ENCODE measurements at places on chromosomes 16 and 17. TPM values are rescaled to one million over a fixed set of nuclear protein-coding genes. Genes with fewer than 3 reads are reported as not detected.
A peak's percentile ranks its signal among the peaks of the same experiment; 100 is the strongest.

The SEZ6 gene
- not detected for polyA plus RNA-seq

The SAMD14 gene
- 1.3 TPM for polyA plus RNA-seq

DNA sequence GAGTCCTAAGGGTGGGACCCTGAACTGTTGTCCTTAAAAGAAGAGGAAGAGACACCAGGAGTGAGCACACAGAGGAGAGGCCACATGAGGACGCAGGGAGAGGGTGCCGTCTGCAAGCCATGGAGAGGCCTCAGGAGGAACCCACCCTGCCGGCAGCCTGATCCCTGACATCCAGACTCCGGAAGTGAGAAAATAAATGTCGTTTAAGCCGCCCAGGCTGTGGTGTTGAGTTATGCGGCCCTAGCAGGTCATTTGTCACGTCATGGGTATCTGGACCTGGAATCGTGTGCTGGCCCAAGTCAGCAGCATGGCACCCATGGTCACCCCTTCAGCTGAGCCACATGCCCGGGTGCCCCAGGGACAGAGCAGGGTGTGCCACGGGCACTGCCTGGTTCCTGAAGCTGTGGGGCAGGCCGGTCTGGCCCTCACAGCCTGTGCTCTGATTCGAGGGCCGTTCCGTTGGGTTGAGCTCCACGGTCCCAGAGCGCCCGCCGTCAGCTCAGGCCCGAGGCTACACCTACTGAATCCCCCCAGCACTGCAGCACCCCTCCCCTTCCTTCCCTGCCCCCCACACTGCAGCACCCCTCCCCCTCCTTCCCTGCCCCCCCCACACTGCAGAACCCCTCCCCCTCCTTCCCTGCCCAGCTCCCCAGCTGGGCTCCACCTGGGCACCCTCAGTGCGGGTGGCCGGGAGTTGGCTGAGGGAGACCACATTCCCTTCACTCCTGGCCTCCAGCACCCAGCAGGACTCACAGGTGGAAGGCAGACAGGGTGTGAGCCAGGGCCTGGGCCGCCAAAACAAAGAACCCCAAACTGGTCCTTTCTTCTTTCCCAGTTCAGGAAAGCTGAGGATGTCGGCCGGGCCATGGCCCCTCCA, 2.7 kb upstream of the CCDC57 start:
- peak; percentile 65 for DNase-seq

GRCh38 chr17:18981642-18982424, 22.7 kb downstream of the FAM83G start:
- no peak for DNase-seq

DNA sequence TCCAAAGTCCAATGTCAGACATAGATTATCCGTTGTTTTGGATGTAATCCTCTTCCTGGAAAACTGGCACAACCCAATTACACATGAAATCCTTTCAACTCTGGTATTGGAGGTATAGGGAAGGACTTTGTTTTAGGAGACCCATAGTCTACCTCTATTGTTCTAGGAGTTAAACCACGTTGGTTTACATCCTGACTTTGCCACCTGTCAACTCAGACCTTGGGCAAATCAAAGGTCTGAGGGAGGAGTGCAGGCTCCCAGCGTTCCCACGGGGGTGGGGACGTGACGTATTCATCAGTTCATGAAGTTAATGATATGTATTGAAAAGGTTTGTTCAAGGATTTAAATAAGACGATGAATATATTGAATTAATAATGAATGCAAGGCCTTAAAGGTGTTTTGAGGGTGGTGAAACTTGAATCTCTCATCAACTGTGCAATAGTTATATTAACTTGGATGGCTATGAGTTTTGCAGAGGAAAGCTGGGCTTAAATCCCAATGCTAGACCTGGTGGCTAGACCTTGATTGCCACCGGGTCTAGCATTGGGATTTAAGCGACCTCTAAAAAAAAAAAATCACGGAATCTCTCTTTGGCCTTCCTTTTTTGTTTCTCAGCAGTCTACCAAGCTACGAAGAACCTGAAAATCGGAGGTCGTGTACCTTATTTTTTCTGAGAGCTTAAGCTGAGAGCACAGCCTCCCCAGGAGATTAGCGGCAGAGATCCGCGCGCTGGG, 744 bp upstream of the NF1 start:
- DNase-seq, result no peak

DNA sequence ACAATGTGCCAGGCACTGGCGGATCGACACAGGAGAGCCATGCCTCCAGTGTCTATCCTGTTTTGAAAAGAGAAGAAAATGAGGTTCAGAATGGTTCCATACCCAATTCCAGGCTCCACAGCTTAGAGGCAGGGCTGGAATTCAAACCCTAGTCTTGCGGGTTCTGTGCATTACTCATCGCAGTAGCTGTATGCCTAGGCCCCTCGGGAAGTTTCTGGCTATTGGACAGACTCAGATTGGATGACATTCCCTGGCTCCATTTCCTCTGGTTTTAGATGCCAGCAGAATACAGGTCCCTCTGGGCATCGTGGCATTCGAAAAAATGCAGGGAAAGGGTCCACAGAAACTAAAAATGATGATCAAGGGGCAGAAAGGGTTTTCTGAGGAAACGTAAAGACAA, 184.7 kb downstream of the COPRS start:
- DNase-seq, result no peak

- DNase-seq, result peak; percentile 82
These were observed 692 bp upstream of the SOCS1 start for GRCh38 chr16:11256661-11257130.

- DNase-seq, result no peak
These were observed 797 bp downstream of the GRB7 start for GRCh38 chr17:39738568-39738901.

DNA sequence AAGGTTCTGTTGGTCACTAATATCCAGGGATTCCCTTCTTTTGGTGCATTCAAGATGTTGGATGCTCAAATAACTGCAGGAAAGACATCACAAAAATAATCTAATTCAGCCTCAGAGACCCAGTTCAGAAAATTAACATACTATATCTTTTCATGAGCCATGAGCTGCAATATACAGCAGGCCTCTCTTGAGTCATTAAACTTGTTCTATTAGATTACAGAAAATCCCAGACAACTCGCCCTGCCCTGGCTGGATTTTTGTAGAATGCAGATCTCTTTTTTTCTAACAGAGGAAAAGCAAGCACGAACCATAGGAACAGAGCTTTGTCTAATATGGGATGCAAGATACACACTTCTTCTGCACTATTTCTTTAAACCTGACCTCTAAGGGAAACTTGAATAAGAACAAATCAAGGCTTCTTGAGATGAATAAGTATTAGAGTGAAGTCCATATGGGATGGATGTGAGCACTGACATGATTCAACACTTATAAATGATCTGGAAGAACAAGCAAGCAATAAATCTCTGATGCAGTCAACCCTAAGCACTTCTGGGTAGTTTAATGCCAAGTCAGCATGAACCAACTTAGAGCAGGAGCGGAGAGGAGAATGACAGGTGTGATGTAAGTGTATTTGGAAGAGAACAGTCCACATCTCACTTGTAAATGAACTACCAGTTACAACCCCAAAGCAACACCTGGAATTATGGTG, 70.7 kb upstream of the GNAO1 start:
- no peak for DNase-seq

DNA sequence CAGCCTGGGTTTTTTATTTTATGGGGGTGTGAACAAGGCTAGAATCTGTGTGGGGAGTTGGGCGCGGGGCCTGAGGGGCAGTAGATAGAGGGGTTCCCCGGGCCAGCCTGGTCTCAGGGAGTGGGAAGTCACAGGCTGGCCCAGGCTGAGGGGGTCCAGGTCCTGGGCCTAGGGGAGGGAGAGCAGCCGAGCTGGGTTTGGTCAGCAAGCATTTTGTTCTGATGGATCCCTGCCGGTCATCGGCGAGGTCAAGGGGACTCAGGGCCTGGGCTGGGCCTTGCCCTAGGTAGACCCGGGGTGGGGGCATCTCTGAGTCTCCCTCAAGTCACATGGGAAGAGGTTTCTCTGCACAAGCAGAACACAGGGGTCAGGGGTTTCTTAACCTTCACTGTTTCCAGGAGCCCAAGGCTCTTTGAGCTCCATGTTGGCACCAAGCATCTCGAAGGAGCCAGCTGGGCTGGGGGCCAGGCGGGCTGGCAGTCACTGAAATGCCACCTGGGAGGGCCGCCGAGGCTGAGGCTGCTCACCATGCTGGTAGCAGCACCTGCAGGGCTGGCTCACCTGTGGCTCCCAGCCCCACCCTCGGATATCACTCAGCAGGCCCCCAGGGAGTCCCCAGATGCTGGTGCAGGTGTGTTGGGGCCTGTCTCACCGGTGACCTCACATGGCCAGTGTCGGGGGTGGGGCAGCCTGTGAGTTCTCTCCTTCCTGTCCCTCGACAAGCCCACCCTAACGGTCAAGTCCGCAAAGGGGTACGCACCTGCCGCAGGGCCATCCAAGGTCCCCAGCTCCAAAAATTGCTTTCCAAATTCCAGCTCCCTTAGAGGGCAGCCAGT, 41.0 kb downstream of the SLC7A5 start:
- no peak for DNase-seq

DNA sequence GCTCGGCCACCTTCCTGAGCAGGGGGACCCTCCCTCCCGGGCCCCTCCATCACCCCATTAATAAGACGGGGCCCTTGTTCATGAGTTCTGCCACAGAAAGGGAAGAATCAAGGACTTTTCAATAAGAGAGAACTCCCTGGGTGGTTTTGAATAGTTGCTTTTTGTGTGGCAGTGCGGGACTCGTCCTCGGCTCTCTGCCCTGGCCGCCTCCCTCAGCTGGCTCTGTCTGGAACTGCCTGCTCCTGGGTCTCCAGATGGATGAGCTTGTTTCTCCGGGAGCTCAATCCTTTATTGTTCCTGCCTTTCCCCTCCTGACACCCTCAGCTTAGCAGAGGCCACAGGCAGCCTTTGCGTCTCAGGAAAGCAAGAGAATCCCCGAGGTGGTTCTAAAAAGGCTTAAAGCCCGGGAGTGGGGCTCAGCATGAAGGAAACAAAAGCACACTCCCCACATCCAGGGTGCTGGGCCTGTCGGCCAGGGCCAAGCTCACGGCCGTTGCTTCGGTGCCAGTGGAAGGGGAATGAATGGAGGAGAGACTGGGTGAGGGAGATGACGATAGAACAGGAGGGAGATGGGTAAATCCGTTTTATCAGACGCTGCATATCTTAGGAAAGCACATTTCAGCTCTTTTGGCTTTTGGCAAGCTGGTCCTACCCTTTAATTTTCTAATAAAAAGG, 60.2 kb downstream of the RAI1 start:
- no peak for DNase-seq

GRCh38 chr17:49334744-49335512, 27.1 kb downstream of the ZNF652 start:
- DNase-seq, result no peak

The MFAP4 gene
- polyA plus RNA-seq, result 42.0 TPM

DNA sequence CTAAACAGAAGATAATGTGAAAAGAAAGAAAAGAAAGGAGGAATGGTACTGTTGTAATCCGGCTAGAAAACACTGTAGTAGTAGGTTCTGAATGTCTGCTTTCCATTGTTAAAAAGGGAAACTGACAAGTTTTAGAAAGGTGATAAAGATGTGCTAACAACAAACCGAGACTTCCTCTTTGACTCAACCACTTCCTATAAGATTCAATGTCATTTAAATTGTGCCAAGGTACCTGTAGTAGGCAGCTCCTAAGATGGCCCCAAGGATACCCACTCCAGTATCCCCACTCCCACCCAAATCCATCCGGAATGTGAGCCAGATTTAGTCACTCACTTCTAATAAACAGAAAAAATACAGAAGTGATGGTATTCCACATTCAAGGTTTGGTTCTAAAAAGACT, 31.2 kb downstream of the XYLT1 start:
- no peak for DNase-seq

- no peak for DNase-seq
These were observed 9.0 kb upstream of the CDRT15 start for GRCh38 chr17:14245629-14246028.

DNA sequence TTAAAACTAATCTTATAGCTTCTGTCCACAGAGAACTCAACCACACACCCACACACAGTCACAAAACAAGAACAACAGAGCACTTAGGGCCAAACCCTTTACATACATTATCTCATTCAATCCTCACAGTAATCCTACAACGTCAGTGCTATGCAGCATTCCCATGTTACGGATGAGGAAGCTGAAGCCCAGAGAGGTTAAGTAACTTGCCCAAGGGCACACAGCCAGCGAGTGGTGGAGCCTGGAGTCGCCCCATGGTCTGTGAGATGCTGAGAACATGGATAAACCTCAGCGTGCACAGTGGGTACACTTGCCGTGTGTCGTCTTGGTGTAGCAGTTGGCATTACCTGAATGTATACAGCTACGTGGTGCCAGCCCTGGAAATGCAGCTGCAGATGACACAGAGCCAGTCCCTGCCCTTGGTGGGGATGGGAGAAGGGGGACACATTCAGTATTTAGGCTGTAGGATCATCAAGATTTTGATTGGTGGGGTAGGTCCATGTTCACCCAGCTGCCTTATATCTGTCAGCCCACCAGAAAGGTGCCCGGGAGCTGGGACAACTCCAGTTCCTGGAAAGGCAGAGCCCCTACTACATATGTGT, 177.0 kb downstream of the IRF8 start:
- peak; percentile 64 for DNase-seq

The FZD2 gene
- polyA plus RNA-seq, result 0.60 TPM

DNA sequence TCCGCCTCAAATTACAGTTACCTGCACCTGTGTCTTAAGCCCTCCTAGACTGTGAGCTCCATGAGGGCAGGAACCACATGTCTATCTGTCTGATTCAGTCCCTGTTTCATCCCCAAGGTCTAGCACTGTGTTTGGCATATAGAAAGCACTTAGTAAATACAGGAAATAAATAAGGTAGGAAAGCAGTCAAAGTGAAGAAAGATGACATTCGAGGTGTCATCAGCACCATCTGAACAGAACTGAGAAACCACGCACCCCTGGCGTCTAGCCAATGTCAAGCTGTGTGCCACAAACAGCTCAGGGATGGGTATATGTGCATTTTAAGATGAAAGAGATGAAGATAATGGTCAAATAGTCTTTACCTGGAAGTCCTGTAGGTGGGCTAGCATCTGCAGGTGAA, 79.6 kb upstream of the ATP2A3 start:
- no peak for DNase-seq

GRCh38 chr16:84045001-84045817, 2.6 kb upstream of the SLC38A8 start:
- DNase-seq, result no peak

The TMEM88 gene
- 2.4 TPM for polyA plus RNA-seq

- DNase-seq, result no peak
These were observed 42.4 kb upstream of the MEAK7 start for GRCh38 chr16:84546669-84547545.

GRCh38 chr16:85646358-85646907, 33.3 kb downstream of the GSE1 start:
- no peak for DNase-seq

The TBX2 gene
- 2.3 TPM for polyA plus RNA-seq

DNA sequence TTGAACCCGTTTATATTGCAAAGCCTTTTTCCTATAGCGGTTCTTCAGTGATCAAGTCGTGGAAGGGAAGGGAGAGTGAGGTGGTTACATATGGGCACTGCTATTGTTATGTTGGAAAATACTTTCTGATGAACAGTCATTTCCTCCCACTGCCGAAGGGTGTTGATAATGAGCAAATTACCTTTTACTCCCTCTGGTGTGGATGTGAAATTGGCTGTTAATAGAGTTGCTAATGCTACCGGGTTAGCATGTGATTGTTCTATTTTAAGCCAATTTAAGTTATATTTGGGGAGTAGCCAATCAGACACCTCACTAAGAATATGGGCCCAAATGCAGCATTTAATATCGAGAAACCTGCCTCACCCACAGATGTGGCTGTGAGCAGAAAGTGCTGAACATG, 15.6 kb upstream of the PMFBP1 start:
- no peak for DNase-seq

GRCh38 chr16:31274831-31275816, 15.3 kb downstream of the ITGAM start:
- DNase-seq, result no peak
